ENCODE measurements at places on chromosomes 2 and 18.

DNA sequence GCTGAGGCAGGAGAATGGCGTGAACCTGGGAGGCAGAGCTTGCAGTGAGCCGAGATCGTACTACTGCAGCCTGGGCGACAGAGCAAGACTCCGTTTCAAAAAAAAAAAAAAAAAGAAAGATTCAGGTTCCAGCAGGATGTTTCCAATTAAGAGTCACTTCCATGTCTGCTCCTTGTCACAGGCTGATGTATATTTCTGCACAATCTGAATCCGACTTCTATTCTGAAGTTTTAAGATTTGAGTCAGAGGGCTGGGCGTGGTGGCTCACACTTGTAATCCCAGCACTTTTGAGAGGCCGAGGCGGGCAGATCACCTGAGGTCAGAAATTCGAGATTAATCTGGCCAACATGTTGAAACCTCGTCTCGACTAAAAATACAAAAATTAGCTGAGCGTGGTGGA, 24.7 kb downstream of the SNRPD1 start:
- no peak for DNase-seq

- DNase-seq = no peak
These were observed 36.1 kb downstream of the RIT2 start for GRCh38 chr18:43079422-43079821.

DNA sequence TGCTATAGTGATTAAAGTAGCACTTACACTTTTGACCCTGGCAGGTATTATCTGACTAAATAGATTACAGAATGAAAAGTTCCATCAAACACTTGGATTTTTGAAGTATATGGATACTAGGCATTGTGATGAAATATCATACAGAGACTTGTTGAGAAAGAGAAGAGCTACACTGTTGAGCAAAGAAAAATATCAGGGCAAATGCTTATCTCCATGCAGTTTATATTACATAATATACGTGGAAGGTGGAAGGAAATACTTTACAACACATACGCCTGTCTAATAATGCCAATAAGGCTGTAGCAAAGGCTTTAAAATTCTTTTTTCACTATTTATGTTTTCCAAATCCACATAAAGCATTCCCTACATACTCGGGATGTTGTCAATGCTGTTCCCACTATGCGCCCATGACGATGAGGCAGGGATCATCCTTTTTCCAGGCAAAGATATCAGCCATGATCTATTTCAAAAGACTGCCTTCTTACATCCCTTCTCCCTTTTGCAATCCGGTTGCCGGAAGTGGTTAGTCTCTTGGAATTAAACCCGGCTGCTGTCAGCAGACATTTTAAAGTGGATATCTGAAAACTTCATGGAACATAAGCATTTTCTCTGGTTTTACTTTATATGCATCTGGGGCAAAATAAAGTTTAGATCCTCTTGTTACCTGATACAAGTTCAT, 92.6 kb upstream of the ITGA4 start:
- DNase-seq = peak; percentile 41

DNA sequence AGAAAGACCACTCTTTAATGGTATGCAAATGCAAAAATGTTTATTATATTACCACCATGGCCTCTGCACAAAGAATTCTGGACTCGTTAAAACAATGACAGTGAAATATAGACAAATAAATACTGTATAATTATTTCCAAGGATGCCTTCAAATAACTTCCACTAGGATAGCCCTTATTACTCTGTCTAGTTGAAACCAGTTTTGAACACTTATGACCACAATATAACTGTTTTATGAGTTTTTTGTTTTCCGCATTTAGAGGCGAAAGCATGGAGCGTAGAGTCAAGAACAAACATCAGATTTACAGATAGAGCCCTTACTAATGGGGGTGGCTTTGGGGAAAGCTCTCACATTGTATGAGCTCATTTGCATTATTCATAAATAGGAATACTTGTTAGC, 559.5 kb downstream of the CNTNAP5 start:
- DNase-seq = no peak

DNA sequence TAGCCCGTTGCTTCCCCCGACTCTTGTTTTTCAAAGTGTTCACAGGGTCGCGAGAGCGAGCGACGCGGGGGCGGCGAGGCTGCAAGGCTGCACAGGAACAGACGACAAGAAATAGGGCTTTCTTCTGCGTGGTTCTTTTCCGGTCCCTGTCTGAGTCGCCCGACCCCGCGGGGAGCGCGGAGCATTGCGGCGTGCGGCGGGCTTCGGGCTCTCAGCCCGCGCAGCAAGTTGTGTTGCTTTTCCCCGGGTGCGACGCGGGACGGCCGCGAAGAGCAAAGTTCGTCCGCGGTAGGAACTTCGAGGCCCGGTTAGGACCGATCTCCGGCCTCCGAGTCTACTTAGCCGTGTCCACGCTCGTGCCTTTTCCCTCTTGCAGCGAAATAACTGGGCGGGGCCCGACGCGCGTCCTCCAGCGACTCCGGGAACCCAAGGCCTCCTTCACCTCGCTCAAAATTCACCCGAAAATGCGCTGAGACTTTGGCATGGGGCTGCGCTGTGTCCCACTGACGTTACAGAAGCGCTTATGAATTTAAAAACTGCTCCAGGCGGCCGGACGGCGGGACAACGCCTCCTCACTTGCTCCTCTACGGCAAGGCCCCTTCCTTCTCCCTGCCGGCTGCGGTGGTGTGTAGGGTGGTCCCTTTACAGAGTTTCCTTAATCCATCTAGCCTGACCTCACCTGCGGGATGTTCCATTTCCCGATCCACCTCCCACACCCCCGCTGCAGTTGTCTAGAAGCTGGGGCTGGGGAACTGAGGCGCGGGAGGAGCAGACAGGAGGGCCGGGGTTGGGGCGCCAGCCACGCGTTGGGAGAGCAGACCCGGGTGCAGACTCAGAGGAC, 1.5 kb upstream of the BCL2L11 start:
- DNase-seq = no peak

GRCh38 chr2:71592181-71592711, 138.9 kb downstream of the DYSF start:
- DNase-seq = no peak

GRCh38 chr2:44723921-44724320, 217.6 kb upstream of the SIX3 start:
- DNase-seq = no peak

DNA sequence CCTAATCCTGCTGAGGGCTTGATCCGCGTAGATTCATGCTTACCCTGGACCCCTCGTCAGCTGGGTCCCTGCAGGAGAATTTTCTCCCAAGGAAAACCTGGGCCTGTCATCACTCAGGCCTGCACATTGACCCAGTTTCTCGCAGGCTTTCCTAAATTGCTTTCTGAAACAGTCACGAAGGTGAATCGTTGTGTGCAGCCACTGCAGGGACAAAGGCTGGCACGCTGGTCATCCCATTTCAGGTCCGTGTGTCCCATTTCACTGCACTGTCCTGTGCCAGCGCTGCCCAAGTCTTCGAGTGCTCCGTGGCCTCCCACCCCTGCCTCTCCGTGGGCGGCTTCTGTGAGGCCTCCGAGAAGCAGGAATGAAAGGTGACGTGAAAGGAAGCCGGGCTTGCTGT, 62.8 kb upstream of the YWHAQ start:
- no peak for DNase-seq

DNA sequence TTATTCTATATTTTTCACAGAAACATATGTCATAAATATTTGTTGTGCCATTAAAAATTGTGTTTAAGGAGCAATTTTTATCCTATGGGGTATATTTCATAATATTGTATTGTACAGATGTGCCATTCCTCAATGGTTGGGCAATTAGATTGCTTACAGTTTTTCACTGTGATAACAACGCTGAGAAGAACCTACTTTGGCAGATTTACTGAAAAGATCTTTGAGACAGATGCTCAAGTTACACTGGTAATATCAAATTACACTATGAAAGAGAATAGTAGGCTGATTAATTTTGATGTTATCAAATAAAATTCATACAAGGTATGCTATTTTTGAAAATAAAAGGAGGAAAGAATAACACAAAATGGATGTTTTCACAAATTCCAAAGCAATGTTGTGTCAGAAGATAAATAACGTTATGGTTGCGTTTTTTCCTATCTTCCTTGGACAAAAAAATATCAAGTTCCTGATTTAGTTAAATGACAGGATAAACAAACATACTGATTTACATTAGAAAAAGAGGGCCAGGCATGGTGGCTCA, 335.1 kb upstream of the ZNF521 start:
- DNase-seq = no peak

DNA sequence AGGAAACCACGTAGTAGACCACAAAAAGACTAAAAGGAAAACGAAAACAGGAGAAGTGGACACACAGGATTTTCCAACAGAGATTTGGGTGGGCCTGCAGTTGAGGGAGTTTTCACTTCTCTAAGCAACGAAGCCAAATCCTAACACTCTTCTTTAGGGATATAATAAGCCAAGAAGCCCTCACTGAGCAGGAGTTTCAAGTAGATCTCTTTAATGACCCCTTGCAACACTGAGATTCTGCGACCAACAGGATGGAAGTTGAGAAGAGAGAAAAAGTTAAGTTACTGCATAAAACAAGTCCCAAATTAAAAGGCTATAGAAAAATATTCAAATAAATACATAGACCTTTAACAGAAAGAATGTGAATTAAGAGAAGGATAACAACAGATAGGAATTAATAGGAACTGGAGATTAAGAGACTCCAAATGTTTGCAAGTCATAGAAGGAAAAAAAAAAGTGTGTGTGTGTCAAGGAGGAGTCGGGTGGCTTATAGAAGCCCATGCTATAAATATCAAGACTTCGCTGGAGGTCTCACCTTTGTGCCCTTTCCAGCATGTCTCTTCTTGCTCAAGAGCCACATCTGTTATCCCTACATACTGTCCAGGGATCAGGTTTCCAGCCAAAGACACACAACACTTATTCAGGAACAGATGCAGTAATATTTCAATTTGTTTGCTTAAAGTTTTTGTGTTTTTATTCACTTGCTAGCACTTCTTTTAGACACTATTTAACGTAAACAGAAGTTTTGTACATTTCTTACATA, 69.4 kb upstream of the ARHGAP28 start:
- DNase-seq = no peak
